ENCODE measurements at places on chromosomes 6 and 20.

GRCh38 chr6:54020334-54020733 lies 90.9 kb upstream of the MLIP start:
- no peak for DNase-seq

DNA sequence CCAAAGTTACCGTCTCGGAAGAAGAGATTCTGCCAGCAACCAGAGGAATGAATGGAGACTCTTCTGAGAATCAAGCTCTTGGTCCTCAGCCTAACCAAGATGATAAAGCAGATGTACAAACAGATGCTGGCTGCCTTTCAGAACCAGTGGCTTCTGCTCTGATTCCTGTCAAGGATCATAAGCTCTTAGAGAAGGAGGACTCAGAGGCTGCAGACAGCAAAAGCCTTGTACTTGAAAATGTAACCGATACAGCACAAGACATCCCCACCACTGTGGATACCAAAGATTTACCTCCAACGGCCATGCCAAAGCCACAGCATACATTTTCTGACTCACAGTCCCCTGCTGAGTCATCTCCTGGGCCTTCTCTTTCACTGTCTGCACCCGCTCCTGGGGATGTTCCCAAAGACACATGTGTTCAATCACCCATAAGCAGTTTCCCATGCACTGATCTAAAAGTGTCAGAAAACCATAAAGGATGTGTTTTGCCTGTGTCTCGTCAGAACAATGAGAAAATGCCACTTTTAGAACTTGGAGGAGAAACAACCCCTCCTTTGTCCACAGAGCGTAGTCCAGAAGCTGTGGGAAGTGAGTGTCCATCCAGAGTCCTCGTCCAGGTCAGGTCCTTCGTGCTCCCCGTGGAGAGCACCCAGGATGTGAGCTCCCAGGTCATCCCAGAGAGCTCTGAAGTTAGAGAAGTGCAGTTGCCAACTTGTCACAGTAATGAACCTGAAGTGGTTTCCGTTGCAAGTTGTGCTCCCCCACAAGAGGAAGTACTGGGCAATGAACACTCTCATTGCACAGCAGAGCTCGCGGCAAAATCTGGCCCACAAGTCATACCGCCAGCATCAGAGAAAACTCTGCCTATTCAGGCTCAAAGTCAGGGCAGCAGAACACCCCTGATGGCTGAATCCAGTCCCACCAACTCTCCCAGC lies 109.6 kb downstream of the RTN4IP1 start:
- DNase-seq = no peak

DNA sequence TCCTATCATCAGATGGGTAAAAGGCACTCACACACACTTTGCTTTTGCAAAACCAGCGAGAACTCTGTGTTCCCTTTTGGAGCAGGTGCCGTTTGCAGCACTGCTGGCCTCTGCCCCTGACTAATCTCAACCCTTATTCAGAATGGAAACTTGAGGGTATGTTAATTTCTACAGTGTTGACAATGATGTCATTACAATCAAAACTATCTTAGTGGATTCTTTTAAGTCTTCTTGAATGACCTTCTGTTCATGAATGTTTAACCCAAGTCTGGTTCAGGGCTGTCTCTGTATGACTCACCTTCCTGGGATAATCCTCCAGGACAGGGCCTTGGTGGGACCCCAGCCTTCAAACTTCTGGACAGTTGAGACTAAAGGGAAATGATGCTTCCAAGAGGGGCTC lies 197.9 kb downstream of the CDH4 start:
- DNase-seq = no peak

DNA sequence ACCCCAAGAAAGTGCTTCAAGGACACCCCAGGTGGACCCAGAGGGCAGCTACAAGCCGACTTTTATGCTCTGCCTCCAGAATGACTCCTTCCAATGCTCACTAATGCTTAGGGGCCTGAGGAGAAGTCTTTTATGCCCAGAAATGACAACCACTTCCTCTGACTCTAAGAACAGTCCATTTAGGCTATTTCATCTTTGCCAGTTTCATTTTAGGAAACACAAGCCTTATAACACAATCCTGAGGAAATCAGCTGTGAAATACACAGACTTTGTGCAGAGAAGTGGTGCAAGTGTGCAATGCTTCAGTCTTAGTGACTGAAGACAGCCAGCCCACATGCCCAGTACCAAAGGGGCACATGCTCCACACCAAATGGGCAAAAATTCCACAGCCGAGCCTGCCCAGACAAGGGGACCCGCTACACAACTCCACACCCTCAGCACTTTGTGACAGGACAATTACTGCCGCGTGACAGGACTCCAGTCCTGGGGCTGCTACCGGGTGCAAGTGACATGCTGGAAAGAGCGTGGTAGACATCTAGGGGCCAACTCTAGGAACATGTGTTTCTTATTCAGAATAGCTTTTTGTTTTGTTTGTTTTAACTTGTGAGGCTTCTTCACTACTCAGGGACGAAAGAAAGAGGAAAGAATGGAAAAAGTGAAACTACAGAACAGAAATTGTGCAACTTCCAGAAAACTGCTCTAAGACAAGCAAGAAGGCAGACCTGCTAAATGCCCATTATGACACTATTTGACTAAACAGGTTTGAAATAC lies 28.2 kb upstream of the PLAGL1 start:
- no peak for DNase-seq

- DNase-seq = no peak
Observed at GRCh38 chr6:27957516-27957915, 475 bp downstream of the OR2B6 start.

DNA sequence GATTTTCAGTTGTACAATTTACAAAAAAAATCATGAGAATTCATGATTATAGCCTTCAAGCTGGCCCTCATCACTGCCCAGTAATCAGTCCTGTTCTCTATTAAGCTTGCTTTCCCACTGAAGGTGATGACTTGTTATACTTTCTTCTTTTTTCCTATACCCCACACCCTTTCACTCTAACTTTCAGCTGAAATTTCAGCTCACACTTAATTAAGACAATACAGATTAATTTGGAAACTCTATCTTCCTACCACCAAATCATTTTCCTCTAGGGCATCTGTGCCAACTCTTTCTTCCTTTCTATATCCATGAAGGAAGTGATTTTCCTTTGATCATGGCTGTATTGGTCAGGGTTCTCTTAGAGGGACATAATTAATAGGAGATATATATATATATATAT lies 449.9 kb downstream of the CD109 start:
- no peak for DNase-seq

All from DMS153 (cell line).